ENCODE measurements at places on chromosomes 13 and 19.

GRCh38 chr13:28328271-28328607 is 166.7 kb downstream of the FLT1 start:
- no peak for DNase-seq

- peak; percentile 23 for DNase-seq
These were observed 53.1 kb downstream of the FOXO1 start for GRCh38 chr13:40613192-40613818.

- DNase-seq: peak; percentile 89
These were observed 6.0 kb downstream of the TEKTIP1 start for GRCh38 chr19:3544742-3545668.

GRCh38 chr13:41774605-41775218 is 186.2 kb downstream of the VWA8 start:
- DNase-seq: no peak

GRCh38 chr19:50799547-50799851 is 9.3 kb downstream of the ACP4 start:
- no peak for DNase-seq

- DNase-seq: no peak
These were observed 2.8 kb upstream of the ZNF83 start for GRCh38 chr19:52640916-52641315.

- DNase-seq: no peak
These were observed 1256.5 kb downstream of the EFNB2 start for GRCh38 chr13:105278943-105279381.

DNA sequence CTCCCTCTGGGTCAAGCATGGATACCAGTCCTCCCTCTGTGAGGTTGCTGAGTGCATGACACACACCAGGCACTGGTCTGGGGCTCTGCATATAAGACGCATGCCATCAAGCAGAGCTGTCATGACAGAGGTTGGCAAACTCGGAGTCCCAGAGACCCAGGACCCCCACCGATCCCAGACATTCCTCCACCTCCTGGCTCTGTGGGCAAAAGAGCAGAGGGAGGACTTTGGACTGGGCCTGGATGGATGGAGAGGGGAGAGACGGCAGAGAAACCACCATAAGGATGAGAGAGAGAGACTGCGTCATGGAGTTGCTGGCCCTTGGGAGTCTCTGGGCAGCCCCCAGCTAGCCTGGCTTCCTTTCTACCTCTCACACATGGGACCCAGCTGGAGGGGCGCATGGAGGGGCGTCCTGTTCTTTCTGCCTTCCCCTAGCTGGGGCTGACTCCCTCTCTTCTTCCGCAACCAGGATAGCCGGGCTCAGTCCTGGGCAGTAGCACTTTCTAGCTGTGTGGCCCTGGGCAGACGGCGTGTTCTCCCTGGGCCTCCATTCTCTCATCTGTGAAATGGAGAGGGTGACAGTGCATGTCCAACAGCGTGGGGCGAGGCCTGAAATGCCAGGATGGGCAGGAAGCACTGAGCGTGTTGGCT is 1.6 kb downstream of the HPN start:
- no peak for DNase-seq

GRCh38 chr13:77503398-77503797 is 32.1 kb upstream of the SCEL start:
- DNase-seq: no peak

- DNase-seq: no peak
These were observed 39.0 kb downstream of the C1QTNF9 start for GRCh38 chr13:24348385-24348784.

- DNase-seq: no peak
These were observed 1.6 kb upstream of the TTC9B start for GRCh38 chr19:40219721-40220276.

DNA sequence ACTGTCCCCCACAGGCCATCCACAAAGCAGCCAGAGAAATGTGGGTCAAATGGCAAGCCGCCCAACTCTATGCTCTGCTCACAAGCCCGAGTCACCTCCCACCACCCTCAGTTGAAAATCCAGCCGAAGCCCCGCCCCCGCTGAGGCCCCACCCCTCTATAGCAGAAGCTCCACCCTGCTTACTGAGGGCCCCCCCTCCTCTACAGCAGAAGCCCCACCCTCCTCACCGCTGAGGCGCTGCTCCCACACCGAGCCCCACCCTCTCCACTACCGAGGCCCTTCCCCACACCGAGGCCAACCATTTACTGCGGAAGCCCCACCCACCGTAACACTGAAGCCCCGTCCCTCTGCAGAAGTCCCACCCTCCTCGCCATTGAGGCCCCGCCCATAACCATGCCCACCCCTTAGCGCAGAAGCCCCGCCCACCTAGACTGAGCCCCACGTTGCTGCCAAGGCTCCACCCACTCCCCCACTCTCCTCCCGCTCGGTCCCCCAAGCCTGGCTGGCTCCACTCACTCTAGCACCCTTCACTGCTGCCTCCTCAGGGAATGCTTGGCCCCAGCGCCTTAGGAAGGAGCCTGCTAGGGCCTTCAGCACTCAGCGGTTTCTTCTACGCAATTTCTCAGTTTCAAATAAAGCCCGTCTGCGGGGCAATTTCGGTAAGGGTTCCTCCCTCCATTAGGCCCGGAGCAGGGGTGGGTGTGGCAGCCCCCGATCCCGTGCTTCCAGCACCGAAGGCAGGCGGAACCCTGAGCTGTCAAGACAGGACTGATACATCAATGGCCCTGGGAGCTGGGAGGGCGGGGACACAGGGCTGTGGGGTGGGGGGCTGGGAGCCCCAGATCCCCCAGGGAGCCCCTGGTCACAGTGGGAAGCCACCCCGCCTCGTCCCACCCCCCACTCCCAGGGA is 9.0 kb upstream of the MYDGF start:
- DNase-seq: peak; percentile 94

DNA sequence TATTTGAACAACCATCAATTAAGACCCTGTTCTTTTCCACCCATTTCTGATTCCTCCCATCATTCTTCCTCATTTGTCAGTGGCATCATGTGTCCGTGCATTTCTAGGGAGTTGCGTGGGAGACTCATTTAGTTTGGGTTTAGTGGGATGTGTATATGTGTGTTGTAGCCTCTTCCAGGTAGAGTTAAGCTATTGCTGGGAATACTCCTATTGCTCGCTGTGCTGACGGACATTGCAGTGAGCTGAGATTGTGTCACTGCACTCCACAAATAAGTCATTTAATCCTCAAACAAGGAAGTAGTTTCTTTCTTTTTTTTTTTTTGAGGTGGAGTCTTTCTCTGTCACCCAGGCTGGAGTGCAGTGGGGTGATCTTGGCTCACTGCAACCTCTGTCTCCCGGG is 42.2 kb upstream of the RCBTB2 start:
- DNase-seq: no peak

DNA sequence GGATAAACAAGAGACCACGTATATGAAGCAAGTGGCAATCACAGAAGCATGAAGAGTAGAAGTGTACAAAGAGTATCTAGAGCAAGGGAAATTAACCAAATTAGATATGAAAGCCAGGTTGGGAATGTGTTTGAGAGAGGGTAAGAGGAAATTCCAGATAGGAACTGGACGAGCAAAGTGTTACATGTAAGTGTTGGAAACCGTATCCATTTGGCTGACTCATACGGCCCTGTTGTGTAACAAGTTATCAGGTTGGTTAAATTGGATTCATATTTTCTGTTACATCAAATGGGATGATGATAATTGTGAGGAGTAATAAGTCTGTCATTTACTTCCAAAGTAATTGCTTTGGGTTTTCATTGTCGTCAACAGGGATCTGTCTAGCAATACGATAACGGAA is 46.7 kb downstream of the RXFP2 start:
- no peak for DNase-seq

- DNase-seq: no peak
These were observed 224.2 kb upstream of the MAB21L1 start for GRCh38 chr13:35700671-35701070.

- peak; percentile 95 for DNase-seq
These were observed at the start of gene ZC3H4 for GRCh38 chr19:47112997-47113849. ZC3H4 (minus strand) TSS chr19:47113776; CDS start chr19:47112584, 1,192 bp downstream.

DNA sequence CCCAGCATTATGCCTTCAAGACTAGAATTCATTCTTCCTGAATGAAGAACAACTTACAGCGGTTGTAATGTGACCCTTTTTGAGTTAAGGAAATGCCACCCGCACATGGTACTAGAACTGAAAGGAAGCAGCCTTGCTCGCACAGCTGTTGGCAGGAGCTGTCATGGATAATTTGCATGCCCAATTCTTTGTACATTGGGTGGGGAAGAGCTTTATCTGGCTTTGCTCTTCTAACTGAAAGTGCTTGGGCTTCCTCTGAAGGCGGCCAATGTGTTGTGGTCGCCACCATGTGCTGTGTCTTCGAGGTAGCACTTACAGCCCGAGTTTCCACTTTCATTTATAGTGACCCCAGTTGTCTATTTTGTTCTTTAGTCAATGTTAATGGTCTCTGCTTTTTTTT is 3.4 kb downstream of the CCNE1 start:
- DNase-seq: no peak

GRCh38 chr19:3981373-3981735 is 3.9 kb downstream of the EEF2 start:
- no peak for DNase-seq

GRCh38 chr13:20297181-20297580 is 65.1 kb upstream of the GJB6 start:
- DNase-seq: no peak

DNA sequence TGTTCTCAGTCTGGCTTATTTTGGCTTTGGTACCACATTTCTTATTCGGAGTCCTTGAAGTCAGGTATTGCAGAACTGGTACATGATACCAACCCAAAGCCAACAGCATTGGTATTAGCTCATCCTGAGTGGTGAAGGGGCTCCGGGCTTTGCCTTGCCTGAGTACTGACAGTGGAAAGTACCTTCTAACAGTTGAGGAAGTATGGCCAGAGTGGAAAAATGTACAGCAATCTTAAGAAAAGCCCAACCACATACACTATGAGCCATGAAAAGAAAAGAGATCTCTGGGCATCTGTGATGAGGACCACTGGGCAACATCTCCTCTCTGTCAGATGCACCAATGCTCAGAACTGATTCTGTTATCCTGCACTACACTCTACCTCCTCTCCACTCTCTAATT is 8.3 kb downstream of the LCP1 start:
- no peak for DNase-seq

- no peak for DNase-seq
These were observed 55.8 kb downstream of the SMARCA4 start for GRCh38 chr19:11016631-11017030.

DNA sequence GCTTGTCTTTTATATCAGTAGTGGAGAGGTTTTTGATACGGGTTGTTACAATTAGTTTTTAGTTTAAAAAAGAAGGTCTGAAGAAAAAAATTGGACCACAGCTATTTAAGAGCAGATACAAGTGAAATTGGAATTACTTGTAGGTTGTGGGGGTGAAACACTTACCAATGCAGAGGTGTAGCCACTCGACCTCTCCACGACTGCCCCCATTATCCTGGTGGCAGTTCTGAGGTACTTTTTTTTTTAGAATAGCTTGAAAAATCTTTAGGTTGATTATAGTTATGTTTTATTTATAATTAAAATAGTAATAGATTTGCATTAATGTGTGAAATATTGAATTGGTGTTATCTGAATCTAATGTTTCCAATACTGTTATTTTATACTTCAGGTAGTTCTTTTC is 60.7 kb downstream of the PAN3 start:
- peak; percentile 9 for DNase-seq

DNA sequence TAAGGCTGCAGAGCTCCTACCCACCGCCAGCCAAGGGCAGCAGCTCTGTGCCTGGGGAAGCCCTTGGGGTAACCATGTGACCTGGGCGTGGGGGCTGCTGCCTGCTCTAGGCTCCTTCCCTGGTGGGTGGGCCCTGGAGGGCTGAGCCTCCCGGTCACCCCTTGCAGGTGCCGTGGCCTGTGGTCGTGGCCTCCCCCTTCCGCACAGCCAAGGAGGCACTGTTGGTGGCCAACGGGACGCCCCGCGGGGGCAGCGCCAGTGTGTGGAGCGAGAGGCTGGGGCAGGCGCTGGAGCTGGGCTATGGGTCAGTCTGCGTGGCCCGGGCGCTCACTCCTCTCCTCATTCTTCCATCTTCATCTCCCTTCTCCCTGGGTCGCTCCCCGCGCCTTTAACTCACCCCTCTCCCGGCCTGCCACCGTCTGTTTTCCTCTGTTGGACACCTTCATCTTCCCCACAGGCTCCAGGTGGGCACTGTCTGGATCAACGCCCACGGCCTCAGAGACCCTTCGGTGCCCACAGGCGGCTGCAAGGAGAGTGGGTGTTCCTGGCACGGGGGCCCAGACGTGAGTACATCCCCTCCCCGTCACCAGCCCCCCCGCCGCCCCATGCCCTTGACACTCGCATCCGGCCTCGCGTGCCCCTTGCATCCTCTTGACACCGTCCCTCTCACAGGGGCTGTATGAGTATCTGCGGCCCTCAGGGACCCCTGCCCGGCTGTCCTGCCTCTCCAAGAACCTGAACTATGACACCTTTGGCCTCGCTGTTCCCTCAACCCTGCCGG is 9.9 kb upstream of the FLT3LG start:
- DNase-seq: no peak

- DNase-seq: no peak
These were observed 9.6 kb downstream of the PLIN4 start for GRCh38 chr19:4508698-4509097.

GRCh38 chr19:33603377-33603776 is 18.4 kb upstream of the CHST8 start:
- DNase-seq: no peak

DNA sequence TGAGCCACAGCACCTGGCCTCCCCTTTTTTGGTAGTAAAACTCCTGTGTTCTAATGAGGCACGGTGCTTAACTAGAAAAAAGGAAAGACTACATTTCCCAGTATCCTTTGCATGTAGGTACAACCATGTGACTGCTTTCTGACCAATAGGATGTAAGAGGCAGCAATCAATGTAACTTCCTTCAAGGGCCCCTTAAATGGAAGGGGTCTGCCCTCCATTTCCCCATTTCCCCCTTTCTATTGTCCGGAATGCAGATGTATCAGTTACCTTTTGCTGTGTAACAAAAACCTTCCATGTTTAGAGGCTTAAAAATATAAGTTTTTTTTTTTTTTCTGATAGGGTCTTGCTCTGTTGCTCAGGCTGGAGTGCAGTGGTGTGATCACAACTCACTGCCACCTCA is 2.2 kb downstream of the GPR32 start:
- no peak for DNase-seq

DNA sequence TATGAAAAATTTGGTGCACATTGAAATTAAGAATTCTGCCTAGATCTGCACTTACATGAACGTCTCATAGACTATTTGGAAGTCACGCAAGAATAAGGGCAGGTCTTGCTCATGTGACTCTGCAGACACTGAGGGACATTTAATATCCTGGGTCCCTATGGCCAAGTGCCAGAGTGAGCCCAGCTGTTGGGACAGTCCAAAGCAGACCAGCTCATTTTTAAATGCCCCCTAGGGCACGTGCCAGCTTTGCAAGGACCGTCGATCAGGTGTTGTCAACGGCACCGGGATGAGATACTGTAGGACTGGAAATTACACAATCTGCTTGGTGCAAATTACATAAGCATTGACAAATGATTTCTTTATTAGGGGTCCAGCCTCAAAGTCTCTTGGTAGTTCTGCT is 293.6 kb downstream of the TEX29 start:
- DNase-seq: no peak

Measured in HEK293T (cell line).